CD4-positive, CD25-positive, alpha-beta regulatory T cell (primary cell): ENCODE measurements at places on chromosomes 1 and 21.
A peak's percentile ranks its signal among the peaks of the same experiment; 100 is the strongest.

DNA sequence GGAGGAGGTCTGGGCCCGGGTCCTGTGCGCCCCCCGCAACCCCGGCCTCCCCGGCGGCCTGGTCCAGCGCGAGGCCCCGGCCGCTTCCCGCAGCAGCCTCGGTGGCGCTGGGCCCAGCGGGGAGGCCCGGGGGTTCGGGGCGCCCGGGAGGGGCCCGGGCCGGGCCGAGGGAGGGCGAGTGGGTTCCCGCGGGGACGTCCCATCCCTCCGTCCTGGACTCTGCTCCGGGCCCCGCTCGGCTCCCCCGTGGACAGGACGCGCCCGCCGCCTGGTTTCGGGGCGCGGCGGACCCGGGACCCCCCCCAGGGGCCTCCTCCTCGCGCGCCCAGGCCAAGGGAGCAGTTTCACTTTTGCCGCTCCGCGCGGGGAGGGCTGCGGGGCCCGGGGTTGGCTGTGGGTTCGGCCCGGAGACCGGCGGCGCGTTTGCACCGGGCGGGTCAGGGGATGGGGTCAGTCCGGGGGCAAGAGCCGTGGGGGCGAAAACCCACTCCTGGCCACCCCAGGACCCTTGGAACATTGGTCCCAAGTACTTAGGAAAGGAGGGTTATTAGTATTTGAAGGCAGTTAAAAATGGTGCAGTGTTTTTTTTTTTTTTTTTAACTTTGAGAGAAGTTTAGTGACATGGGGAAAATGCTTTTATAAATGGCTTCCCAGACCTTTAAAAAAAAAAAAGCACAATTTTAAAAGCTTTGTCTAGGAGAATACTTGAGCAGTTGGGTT, 677 bp downstream of the AGPAT3 start:
- DNase-seq = peak; percentile 32

DNA sequence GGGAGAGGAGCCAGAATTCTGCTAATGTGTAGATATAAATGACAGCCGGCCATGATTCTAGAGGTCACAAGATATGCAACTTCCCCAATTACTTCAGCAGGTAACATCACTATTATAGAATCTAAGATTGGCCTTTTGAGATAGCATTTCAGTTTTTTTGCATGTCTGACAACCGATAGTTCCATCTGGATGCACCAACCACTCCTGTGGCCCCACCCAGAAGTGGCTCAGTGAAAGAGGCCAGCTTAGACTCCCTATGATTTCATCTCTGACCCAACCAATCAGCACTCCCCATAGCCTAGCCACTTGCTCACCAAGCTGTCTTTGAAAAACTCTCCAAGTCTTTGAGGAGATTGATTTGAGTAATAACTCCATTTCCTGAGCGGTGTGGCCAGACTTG, 30.3 kb upstream of the NUF2 start:
- DNase-seq = no peak

DNA sequence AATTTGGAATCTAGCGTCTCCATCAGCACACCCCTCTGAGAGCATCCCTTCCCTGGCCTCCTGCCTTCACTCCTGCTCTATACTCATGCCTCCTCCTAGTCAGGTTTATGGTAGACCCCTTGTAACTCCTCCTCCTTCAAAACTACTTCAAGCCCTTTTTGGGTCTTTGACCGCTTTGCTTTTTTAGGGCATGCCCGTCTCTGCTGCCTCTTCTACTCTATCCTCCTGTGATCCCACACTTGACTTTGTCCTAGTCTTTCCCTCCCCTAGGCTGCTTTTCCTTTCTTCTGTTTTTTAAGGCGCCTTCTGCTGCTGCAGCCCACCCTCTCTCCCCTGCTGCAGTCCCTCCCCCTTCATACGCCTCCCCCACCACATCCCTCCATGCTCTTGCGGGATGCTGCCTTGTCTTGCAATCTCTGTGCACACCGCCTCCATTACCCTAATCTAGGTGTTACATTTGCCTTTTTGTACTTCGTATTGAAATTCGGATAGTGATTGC, 1.5 kb downstream of the SNX27 start:
- DNase-seq = no peak

DNA sequence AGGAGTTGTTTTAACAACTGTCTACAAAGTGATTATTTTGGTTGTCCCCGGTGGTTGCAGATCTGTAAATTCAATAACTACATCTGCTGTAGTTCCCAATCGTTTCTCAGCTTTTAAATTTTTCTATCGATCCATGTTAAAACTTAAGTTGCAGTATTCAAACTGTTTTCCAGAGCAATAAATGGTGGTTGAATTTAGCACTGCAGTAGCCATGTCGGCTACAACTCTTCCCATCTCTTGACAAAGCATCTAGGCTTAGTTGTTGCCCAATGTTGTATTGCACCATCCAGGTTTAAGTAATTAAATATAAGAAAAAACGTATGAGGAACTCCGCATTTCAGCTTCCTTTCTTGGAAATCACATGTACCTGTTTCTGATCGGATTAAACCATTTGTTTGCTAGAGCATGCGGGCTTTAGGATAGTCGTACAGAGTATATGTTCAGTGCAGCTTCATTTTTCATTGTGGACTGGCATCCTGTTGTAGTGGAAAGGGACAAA, 996 bp downstream of the CNIH4 start:
- DNase-seq = no peak

- DNase-seq = no peak
Measured at GRCh38 chr1:53376742-53377437, 49.0 kb upstream of the LRP8 start.

- no peak for DNase-seq
Measured at GRCh38 chr1:206931709-206932108, 10.0 kb upstream of the FCMR start.

- DNase-seq = no peak
Measured at GRCh38 chr1:240522122-240522822, 89.7 kb downstream of the GREM2 start.

GRCh38 chr1:155598842-155599331, 11.1 kb upstream of the MSTO1 start:
- DNase-seq = no peak

- DNase-seq = no peak
Measured at GRCh38 chr1:172940174-172940855, 110.4 kb downstream of the TNFSF18 start.

DNA sequence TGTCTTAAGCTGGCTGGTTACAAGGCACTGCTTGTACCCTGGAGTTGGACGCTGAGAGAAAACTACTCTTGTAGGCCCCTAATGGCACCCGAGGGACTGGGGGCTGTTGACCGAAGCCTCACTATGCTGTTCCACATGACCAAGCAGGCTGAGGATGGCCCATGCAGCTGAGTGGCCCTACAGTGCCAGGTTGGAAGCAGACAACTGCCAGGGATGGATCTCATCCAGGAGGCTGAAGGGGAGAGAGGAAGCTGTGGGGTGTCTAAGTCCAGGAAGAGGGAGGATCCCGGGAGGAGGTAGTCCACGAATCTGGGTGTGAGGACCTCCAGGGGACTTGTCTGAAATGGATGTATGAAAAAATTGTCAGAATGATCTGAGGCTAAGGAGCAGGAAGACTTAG, 45.8 kb downstream of the FOXD2 start:
- DNase-seq = no peak

- no peak for DNase-seq
Measured at GRCh38 chr1:30327370-30328099, 395.9 kb downstream of the MATN1 start.

DNA sequence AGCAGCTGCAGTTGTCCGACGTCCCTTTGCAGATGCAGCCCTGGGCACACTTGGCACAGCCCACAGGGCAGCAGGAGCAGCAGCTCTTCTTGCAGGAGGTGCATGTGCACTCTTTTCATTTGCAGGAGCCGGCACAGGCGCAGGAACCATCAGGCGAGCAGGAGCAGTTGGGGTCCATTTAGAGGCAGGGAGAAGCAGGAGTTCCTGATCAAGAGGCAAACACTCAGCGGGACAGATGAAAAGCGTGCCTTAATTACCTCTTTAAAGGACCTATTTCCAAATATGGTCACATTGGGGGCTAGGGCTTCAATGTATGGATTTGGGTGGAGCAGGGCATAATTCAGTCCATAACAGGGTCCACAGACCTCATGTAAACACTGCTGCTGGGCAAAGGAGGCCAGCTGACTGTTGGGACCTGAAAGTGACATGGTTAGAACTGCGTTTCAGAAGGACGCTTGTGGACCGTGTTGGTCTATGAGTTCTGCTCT, 4.3 kb upstream of the CPLANE2 start:
- no peak for DNase-seq

DNA sequence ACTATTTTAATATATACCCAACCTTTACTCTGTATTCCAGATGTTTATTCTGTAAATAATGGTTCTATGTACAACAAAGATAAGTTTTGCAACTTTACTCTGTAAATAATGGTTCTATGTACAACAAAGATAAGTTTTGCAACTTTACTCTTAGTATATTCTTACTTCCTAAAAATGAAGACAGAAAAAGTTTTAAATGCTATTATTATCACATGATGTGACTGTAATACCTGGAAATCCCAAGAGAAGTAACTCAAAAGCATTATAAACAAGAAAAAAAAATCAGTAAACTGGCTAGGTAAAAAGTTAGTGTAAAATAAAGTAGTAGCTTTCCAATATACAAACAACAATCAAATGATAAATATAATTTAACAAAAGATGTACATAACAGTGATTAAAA, 18.5 kb upstream of the EXO1 start:
- no peak for DNase-seq

DNA sequence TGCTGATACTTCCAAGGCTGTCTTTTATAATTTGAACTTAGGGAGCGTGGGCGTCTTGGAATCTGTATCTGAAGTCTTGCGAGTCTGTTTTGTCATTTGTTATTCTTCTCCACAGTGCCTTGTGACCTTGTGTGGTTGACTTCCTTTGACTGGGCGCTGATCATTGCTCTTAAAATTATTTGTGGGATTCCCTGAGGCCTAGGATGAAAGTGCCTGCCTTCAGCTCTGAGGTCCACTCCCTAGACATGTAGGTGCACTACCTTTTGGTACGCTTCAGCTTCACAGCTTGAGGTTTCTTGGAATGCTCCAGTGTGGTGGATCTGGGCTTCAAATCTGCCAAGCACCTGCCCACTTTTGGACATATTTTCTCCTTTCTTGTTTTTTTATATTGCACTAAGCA, 50.2 kb upstream of the IGSF5 start:
- DNase-seq = no peak

- no peak for DNase-seq
Measured at GRCh38 chr1:208090388-208091301, 153.5 kb downstream of the PLXNA2 start.

DNA sequence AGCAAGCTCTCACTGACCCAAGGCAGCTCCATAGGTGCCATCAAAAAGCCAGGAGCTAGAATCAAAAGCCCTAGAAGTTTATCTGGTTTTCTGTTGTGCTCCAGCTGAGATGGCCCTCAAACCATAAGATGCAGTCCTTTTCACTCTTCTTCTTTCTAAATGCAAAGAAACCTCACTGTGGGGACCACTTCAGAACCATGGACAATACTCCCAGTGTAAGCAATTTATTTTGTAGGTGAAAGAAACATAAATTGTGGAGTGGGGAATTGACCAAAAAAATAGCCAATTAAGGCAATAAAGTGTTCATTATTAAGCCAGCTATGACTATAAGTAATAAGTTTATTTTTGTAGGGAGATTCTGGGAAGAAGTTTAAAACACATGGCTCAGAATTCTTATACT, 1399.9 kb downstream of the PLA2G4A start:
- DNase-seq = no peak

DNA sequence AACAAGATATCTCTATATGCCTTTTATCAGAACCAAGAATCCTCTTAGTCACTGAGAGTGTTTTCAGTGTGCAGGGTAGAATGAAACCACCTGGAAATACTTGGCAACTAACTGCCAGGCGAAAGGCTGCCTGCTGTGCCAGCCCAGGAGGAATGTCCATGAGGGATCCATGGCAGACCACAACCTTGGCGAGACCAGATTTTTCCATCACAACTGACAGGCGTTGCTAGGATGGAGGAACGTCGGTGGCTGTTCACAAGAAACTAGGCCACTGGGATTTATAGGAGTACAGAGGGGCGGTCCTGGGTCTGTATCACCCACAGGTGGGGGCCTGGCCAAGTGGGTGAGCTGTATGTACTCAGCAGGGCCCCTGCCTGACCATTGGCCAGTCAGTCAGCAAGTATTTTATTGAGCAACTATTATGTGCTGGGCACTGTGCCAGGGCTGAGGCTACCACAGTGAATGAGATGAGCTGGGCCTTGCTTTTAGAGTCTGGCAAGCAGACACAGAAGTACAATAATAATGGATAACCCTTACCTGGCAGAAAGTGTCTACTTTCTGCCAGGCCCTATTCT, 199.4 kb downstream of the FOXD2 start:
- DNase-seq = no peak

GRCh38 chr1:81899214-81899821, 98.6 kb downstream of the ADGRL2 start:
- DNase-seq = no peak

- no peak for DNase-seq
Measured at GRCh38 chr1:98947071-98947470, 57.6 kb downstream of the PLPPR5 start.

- no peak for DNase-seq
Measured at GRCh38 chr21:34881421-34881820, 167.7 kb downstream of the RUNX1 start.

- DNase-seq = no peak
Measured at GRCh38 chr1:228430243-228430642, 13.6 kb upstream of the TRIM17 start.

GRCh38 chr1:194485432-194485831, 1299.0 kb upstream of the B3GALT2 start:
- no peak for DNase-seq

- no peak for DNase-seq
Measured at GRCh38 chr1:177571485-177572076, 398.3 kb downstream of the SEC16B start.

GRCh38 chr1:62012836-62013235, 181.8 kb upstream of the L1TD1 start:
- no peak for DNase-seq

- no peak for DNase-seq
Measured at GRCh38 chr21:35095859-35096291, 46.8 kb upstream of the RUNX1 start.

- DNase-seq = no peak
Measured at GRCh38 chr1:225875044-225875815, 7.0 kb downstream of the TMEM63A start.

DNA sequence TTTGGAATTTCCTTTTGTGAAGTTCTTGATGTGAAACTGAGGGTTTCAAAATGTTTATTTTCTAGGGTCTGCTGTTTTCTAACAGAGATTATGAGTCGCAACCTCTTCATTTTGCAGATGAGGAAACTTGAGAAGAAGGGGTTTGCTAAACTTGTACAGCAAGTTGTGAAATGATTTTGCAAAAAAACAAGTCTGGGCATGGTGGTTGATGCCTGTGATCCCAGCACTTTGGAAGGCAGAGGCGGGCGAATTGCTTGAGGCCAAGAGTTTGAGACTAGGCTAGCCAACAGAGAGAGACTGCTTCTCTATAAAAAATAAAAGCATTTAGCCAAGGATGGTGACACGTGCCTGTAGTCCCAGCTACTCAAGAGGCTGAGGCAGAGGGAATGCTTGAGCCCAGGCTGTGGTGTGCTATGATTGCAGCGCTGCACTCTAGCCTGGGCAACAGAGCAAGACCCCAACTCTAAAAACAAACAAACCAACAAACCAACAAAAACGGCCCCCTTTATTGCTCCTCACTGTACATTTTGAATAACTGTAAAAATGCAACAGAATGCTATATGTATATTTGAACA, 9.9 kb downstream of the TRIM67 start:
- DNase-seq = no peak

- DNase-seq = no peak
Measured at GRCh38 chr1:236484310-236484971, 39.3 kb upstream of the LGALS8 start.
